ENCODE measurements at places on chromosomes 7 and 10. TPM values are rescaled to one million over a fixed set of nuclear protein-coding genes. Genes with fewer than 3 reads are reported as not detected.

SFRP4 gene
- 0.59 TPM for total RNA-seq

DNA sequence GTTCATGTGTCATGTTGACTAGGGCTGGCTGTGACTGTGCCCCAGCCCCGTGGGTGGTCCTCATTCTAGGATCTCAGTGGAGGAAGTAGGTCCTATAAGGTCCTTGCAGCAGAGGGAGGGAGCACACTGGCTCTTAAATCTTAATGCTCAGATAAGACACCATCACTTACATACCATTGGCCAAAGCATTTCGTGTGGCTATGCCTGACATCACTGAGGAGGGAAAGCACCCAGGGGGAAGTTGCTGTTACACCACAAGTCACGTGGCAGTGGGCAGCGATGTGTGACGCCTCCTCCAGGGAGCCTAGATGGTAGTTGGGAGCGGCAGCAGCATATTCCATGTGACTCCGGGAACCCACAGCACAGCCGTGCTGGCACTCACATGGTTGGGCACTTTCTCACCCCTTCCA lies 224.7 kb upstream of the SH2B2 start:
- DNase-seq = no peak

GRCh38 chr7:122577449-122578003 lies 121.4 kb downstream of the RNF133 start:
- DNase-seq = no peak

DNA sequence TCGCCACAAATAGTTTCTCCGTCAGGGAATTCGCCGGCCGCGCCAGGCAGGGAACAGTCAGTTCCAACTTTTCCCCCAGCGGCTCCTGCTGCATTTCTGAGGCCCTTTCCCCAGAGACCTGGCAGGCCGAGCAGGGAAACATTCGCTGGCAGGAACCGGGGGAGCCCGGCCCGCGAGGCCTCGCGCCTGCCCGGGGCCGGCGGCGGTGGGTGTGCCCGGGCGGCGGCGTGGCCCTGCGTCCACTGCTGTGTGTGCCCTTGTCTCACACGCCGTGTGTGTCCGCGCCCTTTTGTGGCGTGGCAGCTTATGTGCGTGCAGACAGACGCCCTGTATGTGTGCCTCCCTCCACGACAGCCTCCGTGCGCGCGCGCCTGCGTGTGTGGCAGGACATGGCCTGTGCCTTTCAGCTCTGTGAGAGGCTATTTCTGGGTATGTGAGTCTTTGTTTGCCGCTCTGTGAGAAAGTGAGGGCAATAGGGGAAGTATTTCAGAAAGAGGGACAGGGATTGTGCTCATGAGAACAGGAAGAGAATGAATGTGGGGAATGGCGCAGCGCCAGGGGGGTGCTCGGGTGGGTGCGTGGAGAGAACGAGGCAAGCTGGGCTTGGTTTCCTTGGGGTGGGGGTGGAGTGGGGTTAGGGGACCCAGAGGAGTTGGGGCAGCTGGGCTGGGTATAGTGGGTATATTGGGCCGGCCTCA lies 689 bp upstream of the SMARCD3 start:
- DNase-seq = peak; percentile 85

DNA sequence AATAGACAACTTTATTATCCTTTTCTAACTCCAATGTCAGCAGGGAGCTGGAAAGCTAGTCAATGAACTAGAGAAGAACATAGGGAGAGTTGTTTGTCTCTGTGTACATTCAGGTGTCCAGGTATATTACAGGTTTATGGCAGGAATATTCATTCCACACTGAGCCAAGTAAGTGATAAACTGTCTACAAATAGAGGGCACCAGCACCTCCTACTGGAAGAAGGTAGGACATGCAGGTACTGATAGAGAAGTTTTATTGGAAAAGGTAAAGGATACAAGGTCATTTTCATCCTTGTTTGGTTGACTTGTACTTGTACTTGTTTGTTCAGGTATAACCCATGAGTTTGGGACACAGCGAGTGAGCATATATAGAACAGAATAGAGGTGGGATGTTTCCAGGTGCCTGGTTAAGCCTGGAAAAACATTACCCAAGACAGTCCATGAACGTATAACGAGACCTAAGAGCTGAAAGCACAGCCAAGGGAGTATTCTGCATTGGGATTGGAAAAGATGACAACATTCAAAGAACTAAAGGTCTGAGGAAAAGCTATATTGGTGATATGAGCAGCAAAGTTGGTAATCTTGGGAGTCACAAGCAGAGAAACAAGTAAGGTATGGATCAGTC lies 61.4 kb upstream of the PPP1R3C start:
- no peak for DNase-seq

GPR26 gene
- total RNA-seq = not detected

DNA sequence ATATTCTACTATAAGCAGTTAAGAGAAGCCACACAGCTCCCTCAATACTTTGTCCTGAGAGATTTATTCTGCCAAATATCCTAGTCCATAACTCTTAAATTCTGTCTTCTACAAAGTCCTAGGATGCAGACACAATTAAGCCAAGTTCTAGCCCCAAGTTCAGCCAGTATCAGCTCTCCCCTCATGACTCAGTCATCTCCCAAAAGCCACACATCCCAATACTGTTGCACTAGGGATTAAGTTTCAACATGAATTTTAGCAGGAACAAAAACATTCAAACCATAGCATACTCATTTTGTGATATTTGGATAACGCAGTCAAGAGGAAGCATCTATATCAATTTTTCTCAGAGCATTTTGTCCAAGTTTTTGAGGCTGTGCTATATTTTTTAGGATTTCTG lies 277.4 kb downstream of the FZD1 start:
- no peak for DNase-seq

- DNase-seq = no peak
These were observed 902.5 kb downstream of the PCDH15 start for GRCh38 chr10:53898532-53898931.

- no peak for DNase-seq
These were observed 8.8 kb downstream of the ACSL5 start for GRCh38 chr10:112382515-112383235.

WEE2 gene
- total RNA-seq = not detected

- no peak for DNase-seq
These were observed 434.3 kb upstream of the AKR1E2 start for GRCh38 chr10:4391683-4392082.

DNA sequence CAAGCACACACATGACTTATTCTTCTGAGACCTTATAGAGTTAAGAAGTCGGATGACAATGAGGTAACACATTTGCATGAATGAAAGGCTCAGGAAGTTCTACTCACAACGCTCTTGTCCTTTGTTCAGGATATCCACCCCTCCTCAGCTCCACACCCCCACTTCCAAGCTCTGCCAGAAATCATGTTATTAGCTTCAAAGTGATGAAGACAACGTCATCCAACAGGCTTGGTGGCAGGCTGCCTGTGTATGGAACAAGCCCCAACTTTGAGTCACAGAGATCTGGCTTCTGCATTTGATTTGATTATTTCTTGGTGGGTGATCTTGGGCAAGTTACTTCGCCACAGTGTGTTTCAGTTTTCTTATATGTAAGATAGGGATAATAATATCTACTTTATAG lies 12.4 kb upstream of the BMPER start:
- peak; percentile 58 for DNase-seq

PGAM2 gene
- 1,131 TPM for total RNA-seq

- DNase-seq = no peak
These were observed 498.7 kb upstream of the MKI67 start for GRCh38 chr10:128624656-128625530.

GRCh38 chr7:26704036-26704435 lies 160.4 kb downstream of the SKAP2 start:
- DNase-seq = no peak

- DNase-seq = no peak
These were observed 5.9 kb upstream of the FAM131B start for GRCh38 chr7:143368387-143368786.

WNT8B gene
- total RNA-seq = not detected

DNA sequence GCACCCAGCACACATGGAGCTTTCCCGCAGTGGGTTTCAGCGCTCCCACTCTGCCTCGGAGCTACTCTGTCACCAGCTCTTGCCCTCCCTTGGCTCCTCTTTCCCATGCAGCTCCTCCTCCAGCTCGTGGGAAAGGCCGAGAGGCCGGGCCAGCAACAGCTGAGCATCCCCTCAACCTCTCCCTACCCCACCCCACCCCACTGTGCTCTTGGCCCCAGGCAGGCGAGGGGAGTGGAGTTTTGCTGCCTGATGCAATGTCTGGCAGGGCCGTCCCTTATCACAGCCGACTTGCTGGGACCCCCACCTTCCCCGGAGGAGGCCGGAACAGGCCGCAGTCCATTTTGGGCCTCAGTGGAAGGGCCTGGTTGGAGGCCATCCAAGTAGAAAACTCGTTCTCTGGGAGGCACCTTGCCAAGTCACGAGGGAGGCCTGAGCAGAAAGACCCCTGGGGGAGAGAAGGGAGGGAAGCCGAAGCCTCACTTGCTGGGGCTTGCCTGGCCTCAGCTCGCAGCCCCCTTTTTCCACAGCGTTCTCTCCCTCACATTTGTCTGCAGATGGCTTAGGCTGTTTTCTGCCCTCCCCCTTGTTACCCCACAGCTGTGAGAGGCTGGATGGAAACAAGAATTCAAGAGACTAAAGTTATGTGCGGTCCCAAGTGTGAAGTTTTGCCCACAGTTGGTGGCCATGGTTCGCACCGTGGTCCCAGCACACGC lies 35.3 kb downstream of the CHST3 start:
- DNase-seq = peak; percentile 90
